Fibroblast of skin of back (primary cell): ENCODE measurements at places on chromosomes 2 and 18.
A peak's percentile ranks its signal among the peaks of the same experiment; 100 is the strongest.

DNA sequence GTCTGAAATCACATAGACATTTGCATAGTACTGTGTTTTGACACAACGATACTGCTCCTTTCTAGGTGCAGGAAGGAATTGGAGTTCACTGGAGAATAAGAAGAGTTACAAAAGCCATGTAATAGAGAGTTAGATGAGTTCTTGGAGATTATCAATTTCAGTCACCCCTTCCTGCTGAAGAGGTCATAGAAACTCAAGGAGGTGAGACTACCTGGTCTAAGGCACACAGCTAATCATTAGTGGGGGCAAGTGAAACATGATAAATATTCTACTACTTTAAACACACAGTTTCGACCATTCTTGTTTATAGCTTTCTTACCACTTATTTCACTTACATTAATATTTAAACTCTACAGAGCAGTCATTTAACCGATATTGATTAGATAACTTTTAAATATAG is 286.9 kb upstream of the NXPH2 start:
- DNase-seq = no peak

GRCh38 chr18:26863122-26863879 is 2.2 kb downstream of the AQP4 start:
- DNase-seq = peak; percentile 9

DNA sequence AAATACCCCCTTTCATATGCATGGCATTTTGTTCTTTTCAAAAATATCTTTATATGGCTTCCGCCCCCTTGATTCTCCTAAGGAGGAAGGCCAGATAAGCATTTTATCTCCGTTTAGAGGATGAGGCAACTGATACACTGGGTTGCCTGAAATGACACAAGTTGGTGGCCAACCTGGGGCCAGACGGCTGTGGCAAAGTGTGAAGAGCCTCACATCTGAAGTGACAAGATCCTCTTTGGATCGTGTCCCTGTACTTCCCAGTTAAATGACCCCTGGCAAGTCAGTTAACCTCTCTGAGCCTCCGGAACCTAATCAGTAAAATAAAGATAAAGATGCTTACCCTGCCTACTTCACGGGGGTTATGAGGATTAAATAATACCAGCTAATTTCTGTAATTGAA is 4.6 kb downstream of the SETBP1 start:
- no peak for DNase-seq

- no peak for DNase-seq
Observed at GRCh38 chr2:84996909-84997308, 25.9 kb downstream of the KCMF1 start.

GRCh38 chr18:23306822-23307221 is 146.3 kb upstream of the RIOK3 start:
- DNase-seq = no peak
